Amniotic stem cell (primary cell): ENCODE measurements at places on chromosomes 6 and 20.

GRCh38 chr6:43883847-43884651, 114.0 kb downstream of the VEGFA start:
- no peak for DNase-seq

DNA sequence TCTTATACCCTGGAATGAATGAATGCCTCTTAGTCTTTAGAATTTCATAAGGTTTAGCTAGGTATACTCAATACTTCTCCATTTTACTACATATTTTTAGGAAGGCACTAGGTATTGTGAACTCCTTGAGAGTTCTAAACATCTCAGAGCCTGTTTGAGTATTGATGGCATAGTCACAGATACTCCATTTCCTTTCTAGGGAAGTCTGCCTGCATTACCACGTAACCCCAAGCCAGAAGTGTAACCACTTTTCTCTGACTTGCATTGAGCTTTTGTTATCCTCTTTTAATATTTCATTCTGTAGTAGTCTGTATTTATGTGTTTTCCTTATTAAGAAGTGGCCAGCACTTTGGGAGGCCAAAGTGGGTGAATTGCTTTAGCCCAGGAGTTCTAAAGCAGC, 12.2 kb downstream of the TOP1 start:
- no peak for DNase-seq

GRCh38 chr6:19976411-19977129, 139.4 kb downstream of the ID4 start:
- no peak for DNase-seq

DNA sequence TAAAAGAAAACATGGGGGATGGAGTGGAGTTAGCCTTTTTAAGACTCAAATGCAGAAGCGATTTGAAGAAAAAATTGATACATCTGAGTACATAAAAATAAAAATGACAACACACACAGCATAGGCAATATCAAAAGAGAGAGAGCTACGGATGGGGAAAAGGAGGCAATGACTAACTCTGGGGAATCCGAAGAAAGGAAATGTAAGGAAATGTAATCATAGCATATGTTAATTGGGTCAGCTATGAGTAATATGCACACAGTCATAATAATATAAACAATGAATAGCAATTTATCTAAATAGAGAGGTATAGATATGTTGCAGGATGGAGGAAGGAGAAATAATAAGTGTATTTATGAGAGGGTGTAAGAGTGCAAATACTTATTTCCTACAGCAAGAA, 83.4 kb downstream of the NOL4L start:
- no peak for DNase-seq

DNA sequence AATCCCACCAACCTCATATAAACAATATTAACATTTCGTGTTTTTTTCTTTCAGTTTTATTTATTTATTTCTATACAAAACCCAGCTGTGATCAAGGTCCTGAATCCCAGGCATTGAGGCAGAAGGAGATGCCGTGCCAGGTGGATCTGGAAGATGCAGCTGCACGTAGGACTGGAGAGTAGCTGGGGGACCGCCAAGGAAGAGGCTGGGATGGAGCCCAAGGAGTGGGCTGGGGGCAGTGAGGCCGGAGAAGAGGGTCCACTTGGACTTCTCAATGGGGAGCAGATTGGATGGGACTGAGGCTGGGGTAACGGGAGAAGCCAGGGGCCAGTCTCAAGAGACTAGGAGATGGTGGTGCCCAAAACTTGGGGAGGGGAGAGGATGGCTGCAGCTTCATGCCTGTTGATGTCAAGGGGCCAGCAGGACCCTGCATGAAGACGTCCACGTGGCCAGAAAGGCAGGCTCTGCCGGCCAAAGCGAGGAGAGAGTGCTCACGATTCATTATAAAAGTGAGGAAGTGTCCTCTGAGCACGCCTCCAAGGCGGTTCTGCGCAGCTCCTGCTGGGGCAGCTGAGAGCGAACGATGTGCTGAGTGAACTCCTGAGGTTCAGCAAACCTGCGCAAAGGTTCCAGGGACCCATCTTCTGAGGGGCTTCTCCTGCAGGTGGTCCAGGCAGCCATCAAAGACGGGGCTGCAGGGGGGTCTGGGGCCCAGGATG, 110.3 kb downstream of the BMP7 start:
- no peak for DNase-seq

DNA sequence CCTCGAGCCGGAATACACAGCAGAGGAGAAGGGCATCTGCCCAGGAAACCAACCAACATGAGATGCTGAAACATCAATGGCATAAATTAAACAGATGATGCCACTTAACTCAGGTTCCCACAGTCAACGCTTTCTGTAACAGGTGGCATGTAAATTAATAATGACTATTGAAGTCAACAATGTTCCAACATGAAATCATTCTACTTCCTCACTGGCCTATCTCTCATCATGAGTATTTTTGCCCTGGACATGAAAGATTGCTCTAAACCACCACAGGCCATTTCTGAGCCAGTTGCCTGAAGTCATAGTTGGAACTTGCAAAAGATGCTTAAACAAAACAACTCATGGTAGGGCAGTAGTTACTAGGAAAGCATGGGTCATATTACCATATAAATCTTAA, 397.9 kb upstream of the JARID2 start:
- no peak for DNase-seq

- DNase-seq = no peak
Observed at GRCh38 chr6:140012150-140012549, 637.7 kb upstream of the CITED2 start.

GRCh38 chr6:83510791-83511190, 1.5 kb upstream of the PRSS35 start:
- no peak for DNase-seq

DNA sequence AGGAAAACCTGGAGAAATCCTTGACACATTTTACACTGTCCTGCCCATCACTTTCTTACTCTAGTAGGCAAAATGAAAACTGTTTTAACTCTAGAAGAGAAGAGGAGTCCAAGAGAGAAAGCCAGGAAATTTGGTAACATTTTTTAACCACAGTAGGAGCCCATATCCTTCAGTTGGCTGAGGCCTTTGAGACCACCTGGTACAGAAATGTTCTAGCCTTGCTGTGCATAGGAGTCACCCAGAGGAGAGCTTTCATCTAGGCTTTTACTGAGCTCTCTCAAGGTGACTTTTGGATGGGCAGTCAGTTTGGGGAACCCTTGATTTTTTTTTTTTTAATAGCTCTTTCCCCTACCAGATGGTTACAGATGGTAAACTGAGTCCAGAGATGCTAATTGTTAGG, 25.0 kb downstream of the LRRN4 start:
- DNase-seq = no peak

DNA sequence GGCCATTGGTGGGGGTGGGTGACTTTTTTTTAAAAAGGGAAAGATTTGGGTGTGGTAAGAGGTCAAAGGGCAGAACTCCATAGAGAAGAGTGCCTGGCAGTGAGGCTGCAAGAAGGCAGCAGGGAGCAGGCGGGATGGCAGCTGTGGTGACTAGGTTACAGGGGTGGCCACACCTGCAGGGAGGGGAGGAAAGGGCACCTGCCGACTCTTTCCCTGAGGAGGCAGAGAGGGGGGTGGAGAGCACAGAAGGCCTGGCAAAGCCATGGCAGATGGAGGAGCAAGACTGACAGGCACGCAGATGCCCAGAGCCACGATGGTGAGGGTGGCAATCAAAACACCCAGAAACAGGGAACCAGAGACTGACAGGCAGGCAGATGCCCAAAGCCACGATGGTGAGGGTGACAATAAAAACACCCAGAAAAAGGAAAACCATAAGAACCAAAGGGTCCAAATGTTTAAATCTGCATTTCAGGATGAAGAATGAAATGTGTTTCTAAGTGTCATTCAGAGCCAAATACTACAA, 19.3 kb downstream of the CST7 start:
- DNase-seq = no peak

- DNase-seq = no peak
Observed at GRCh38 chr6:138817799-138818198, 21.9 kb downstream of the ECT2L start.

DNA sequence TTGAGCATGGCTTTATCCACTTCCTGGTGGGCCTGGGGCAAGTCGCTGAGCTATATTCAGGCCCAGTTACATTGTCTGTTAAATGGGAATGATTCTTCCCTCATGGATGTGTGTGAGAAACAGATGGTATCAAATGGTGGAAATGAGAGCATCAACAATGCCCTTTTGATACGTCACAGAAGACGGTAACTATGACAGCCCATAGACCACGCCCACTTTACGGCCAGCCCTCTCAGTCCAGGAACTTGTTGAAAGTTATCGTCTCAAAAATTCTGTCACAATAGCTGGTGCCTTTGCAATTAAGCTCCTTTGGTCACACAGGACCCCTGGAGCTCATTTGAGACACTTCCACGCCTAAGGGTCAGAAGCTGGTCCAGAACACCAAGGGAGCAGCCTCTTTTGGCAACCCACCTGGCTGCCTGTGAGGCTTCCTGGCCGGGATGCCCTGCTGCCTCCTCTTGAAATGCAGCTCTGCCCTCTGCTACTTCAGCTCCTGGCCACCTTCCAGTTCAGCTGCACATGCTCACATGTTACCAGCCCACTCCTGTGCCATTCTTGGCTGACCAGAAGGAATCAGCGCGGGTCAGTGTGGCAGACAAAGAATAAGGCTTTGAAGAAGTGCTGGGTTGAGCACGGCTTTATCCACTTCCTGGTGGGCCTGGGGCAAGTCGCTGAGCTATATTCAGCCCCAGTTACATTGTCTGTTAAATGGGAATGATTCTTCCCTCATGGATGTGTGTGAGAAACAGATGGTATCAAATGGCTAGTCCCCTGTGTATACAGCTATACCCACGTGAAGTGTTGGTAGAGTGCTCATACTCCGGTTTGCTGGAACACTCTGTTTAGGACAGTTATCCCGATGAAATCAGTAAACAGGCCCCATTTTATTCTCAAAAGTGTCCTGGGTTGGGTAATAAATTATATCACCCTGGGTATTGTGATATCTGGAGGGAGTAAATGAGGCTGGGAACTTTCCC, 199.2 kb upstream of the SUPT3H start:
- DNase-seq = no peak

DNA sequence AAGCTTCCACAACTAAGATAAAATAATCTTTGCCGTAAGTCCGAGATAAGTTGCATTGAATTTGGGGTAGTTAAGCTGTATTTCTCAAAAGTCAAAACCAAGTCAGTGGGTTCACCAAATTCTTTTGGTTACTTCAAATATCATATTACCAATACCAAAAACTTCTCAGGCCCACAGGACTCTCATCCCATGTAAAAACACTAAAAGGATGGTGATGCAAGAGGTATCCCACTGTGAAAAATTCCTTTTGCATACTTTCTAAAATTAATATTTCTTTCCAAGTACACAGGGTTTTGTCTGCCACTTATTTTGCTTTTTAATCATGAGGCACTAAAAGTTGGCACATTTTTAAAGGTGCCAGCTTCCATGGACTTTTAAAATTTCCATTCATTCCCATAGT, 151.3 kb downstream of the GJA10 start:
- no peak for DNase-seq

- DNase-seq = no peak
Observed at GRCh38 chr6:104572901-104573300, 286.8 kb downstream of the HACE1 start.

- no peak for DNase-seq
Observed at GRCh38 chr20:58004900-58005299, 223.6 kb downstream of the ANKRD60 start.

GRCh38 chr6:36875250-36875633, 639 bp upstream of the PPIL1 start:
- no peak for DNase-seq

DNA sequence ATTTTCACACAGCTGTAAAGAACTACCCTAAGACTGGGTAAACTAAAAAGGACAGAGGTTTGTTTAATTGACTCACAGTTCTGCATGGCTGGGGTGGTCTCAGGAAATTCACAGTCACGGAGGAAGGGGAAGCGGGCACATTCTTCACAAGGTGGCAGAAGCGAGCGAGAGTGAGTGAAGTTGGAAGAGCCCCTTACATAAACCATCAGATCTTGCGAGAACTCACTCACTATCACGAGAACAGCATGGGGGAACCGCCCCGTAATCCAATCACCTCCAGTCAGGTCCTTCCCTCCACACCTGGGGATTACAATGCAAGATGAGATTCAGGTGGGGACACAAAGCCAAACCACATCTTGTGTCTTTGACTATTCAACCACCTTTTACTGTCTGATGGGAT, 700.5 kb downstream of the TENT5A start:
- DNase-seq = no peak

DNA sequence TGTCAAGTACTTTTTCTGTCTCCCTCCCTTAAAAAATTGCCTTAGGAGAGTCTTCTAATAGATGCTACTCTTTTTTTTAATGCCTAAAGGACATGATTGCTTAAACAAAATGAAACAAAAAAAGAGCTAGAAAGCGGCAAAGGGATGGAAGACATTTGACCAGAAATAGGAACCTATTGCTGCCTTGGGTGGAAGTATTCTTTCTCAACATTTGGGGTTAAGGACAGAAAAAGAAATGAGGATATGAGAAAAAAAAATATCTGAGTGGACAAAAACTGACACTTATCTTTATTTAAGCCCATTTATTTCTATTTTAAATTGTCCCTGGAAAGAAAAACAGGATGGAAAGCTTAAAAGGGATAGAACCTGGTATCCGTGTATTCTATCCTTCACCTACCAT, 664.9 kb upstream of the CITED2 start:
- DNase-seq = no peak

DNA sequence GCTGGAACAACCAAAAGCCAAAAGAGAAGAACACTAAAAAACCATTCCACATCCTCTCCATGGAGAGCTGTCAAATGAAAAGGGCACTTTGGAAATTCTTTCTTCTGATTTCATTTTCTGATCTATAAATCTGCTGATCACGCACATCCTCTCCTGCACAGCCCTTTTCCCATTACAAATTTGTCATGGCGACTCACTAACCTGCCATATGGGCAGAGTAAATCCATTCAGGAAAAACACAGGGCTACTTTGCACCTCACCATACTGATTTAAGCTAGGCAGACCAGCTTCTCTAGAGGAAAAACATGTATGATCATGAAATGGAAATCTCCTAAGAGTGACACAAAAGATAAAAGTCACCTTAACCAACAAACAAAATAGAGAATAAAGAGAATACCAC, 26.0 kb downstream of the TOMM6 start:
- DNase-seq = no peak

GRCh38 chr6:1435806-1436205, 46.4 kb downstream of the FOXF2 start:
- no peak for DNase-seq

GRCh38 chr6:129440691-129441090, 269.3 kb downstream of the ARHGAP18 start:
- DNase-seq = no peak

GRCh38 chr20:44324343-44324742, 12.5 kb upstream of the R3HDML start:
- no peak for DNase-seq

DNA sequence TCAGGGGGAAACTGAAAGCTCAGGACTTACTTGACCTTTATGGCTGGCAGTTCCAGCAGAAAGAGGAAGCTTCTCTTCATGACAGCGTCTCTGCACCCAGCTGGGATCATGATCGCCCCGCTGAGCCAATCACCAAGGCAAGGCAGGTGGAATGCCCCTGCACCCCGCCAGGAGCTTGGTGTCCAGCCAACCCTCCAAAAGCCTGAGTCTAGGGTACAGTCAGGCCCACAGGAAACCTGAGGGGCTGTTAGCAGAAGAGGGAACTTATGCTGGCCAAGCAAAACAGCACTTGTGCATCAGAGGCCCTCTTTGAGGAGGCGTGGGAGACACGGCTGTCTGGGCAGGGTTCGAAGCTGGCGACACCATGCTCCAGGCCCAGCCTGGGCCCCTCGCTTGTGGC, 188.3 kb upstream of the GMDS start:
- DNase-seq = no peak
